ENCODE measurements at places on chromosomes 7 and 10.

DNA sequence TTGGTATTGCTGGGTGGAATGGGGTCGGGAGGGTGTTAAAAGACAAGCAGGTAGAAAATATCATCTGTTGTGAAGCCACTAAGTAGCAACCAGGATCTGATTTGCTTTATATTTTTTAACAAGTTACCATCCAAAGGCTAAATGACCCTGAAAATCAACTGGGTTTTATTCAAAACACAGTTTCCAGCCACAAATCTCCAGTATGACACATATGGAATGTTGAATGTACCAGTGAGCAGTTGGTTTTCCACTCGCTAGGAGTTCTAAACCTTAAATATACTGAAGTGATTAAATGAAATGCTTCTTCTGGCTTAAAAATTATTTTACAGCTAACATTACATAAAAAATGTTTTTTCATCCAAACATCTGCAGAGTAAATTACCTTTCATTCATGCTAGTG lies 112.5 kb downstream of the PDE1C start:
- DNase-seq = no peak

GRCh38 chr10:131086094-131086493 lies 225.4 kb downstream of the TCERG1L start:
- no peak for DNase-seq

DNA sequence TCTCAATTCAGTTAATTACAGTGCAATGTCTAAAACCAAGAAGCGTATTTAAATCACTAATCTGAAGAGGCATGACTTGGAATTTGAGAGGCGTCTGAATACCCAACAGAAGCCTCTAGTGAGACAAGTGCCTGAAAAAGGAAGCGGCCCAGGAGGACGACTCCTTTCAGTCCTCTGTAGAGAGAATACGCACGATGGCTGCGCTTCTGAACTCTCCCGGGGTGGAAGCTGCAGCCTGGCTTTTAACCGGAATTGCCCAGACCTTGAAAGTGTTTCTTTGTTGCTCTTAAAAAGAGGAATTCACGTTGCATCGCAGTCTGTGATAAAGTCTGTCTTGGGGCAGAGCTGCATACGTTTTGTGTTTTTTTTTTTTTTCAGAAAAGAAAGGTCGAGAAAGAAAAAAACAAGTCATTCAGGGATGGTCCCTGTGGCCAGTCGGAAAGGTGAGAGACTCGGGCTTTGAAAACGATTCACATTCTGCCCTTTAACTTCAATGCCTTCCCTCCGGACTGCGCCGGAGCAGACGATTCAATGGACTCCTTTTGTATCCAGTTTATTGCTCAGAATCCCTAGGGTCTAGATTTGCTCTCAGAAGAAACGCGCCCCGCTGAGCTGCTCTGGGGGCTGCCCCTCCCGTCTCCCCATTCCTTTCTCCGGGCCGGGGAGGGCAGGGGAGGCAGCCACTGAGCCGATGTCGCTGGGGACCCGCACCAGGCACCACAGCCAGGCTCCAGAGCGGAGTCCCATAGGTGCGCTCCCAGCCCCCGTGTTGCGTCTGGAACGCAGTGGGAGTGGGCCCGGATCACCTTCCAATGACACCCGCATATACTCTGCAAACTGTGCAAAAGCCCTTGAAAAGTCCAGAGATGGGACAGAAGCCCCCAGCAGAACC lies 994 bp upstream of the PTF1A start:
- no peak for DNase-seq

DNA sequence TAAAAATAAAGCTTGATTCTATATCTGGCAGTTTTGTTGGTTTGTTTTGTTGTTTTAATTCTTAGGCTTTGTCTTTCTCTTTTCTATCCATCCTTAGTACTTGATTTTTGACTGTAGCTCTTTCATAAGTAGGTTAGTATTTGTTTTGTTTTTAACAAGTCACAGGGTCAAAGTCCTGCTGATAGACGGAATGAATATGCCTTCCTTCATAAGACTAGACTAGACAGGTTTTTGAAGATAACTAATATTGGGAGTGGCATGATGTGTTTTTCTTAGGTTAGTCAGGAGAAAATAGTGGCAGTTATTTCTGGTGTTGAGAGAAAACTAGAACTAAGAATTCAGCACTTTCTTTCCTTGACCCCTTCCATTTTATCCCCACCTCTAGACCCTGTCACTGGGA lies 50.4 kb downstream of the CASD1 start:
- no peak for DNase-seq

GRCh38 chr7:77935652-77936348 lies 137.2 kb downstream of the PHTF2 start:
- no peak for DNase-seq

- no peak for DNase-seq
Observed at GRCh38 chr10:68192113-68192512, 39.8 kb downstream of the ATOH7 start.
